ENCODE measurements at places on chromosomes 11 and 22.
A peak's percentile ranks its signal among the peaks of the same experiment; 100 is the strongest.

- DNase-seq: no peak
These were observed 341.7 kb upstream of the CADM1 start for GRCh38 chr11:115845872-115846271.

GRCh38 chr11:131947511-131947910, 577.1 kb downstream of the NTM start:
- DNase-seq: no peak

DNA sequence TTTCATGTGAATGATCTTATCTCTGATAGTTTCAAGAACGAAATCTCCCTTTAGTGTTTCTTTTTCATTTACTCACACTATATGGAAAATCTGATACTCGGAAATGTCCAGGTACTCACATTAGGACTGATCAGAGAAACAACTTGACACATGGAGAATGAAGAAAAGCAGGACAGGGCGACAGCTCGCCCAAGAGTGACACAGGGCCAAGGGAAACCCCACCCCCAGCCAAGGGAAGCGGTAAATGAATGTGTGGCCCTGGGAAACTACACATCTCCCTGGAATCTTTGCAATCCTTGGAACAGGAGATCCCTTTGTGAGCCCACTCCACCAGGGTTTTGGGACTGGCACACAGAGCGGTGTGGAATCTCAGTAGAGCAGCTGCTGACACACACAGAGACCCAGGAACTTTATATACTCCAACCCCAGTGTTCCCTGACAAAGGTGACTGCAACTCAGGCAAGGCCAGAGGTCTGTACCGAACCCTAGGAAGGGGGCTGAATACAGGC, 303.7 kb upstream of the ARHGAP42 start:
- DNase-seq: no peak

GRCh38 chr11:74460481-74461154, 6.7 kb downstream of the KCNE3 start:
- DNase-seq: no peak

- DNase-seq: no peak
These were observed 40.5 kb upstream of the NFAM1 start for GRCh38 chr22:42472671-42473070.

- no peak for DNase-seq
These were observed 48.3 kb downstream of the FAM83F start for GRCh38 chr22:40043081-40043480.

GRCh38 chr11:98725471-98725870, 295.3 kb upstream of the CNTN5 start:
- no peak for DNase-seq

GRCh38 chr22:44026630-44027511, 2.8 kb downstream of the PARVB start:
- no peak for DNase-seq

DNA sequence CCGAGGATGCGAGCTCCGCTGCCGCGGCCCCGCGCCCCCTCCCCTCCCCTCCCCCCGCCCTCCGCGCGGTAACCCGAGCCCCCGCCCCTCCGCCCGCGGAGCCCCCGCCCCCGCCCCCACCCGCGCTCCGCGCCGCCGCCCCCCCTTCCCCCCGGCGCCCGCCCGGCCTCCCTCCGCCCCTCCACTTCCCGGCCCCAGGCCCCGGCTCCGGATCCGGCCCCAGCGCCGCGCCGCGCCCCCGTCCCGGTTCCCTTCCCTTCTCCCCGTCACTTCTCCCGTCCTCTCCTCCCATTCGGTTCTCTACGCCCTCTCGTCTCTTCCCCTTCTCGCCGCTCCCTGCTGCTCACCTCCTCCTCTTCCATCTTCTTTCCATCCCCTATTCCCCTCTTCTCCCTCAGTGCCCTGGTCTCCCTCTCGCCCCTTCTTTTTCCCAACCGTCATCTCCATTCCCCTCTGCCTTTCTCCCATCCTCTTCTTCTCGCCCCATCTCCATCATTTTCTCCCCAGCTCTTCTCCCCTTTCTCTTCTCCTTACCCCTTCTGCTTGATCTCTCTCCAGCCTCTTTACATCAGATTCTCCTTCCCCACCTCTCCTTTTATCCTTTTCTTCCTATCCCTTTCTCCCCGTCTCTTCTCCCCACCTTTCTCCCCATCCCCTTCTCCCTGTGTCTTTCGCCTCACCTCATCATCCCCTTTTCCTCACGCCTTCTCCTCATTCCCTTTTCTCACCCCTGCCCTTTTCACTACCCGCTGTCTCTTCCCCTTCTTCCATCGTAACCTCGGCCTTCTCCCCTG, at the start of gene DCHS1:
Gene DCHS1 (minus strand): TSS at position 20 of the 794 bp plus-strand sequence. CDS start 14,196 bp downstream, outside the sequence.
- no peak for DNase-seq

DNA sequence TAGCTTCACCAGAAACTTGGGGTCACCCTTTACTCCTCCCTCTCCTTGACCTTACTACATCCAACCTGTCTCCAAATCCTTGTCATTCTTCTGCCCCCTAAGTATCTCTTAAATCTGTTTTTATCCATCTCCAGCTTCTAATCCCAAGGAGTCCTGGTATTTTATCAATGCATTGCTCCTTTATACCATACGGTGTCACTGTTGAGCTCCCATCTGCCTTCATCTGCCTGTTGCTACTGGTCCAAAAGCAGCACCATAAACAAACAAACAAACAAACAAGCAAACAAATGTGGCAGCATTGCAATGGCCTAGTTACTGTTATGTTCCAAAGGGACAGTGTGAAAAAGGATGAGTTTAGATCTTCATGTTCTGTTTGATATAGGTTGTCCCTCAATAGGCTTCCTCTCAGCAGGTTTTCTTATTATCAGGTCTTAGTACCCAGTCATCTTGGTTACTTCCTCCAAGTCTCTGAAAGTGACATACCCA, 34.2 kb downstream of the DNHD1 start:
- peak; percentile 44 for DNase-seq

- DNase-seq: no peak
These were observed 6.9 kb upstream of the SMIM38 start for GRCh38 chr11:69148806-69149205.

DNA sequence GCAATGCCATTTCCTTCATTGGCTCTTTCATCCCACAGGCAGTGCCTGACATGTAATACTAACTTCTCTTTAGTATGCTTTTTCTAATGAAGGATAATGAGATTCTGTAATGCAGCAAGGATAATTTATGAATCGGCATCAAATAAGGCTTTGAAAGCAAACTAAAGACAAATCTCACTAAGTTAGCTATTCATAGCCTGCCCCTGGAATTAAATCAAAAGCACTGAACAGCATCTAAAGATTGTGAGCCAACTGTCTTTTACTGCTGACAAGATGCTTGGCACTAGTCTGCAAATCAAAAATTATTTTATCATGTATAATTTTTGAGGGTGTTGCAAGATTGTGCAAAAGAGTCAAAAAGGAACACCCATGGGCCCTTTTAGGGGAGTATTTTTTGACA, 265.0 kb downstream of the CASP12 start:
- DNase-seq: no peak

DNA sequence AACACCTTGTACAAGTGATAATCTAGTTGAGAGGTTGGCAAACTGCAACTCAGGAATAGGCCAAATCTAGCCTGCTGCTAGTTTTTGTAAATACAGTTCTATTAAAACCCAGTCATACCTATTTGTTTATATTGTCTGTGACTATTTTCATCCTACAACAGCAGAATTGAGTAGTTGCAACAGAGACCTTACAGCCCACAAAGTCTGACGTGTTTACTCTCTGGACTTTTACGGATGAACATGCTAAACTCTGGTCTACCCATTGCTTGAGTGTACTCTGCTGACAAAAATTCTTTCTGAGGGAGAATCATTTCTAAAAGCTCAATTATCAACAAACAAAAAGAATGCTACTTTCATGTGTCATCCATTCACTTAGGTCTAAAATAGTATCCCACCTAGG, 287.0 kb downstream of the DYNC2H1 start:
- no peak for DNase-seq

- DNase-seq: no peak
These were observed 1.1 kb upstream of the ABCG4 start for GRCh38 chr11:119147604-119148333.

DNA sequence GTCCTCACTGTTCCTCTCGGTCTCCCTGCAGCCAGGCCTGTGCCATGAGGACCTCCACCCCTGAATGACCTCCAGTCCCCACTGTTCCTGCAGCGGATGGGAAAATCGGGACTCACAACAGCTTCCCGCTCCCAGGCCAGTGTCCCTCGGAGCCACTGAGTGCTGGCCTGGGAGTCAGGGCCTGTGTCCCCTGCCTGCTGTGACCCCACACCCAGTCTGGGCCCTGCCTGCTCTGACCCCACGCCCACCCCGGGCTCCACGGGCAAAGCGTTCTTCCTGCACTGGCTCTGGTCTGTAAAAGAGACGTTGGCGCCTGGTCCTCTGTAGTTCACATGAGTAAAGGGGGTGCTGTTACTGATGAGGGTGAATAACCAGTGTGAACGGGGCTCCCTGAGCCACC, 73.0 kb upstream of the SHISAL1 start:
- DNase-seq: no peak

DNA sequence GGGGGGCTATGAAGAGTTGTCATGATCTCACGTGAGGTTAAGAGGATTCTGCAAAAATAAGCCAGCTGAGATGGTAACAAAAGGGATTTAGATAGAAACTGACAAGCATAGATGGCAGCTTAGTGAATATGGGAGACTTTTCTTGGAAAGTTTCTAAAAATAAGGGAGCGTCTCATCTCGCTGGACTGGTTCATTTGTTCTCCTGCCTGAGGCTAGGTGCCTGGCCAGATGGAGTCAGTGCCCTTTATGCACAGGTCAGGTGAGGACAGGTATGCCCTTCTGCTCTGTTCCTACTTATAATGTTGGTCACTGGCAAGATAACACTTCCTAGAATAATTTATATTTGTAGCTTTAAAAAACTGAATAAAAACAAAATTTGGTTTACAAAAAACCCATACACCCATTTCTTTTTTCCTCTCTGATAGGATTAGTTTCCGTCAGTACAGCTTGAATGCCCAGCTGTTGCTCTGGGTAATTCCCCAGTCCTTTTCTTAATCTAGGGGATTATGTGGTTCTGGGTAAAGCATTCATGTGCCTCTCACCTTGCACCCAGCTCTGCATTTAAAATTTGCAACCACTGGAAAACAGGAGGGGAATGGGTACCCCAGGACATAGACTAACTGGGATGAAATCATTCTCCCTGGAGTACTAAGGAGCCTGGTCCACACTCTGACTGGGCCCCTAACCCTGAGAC, 90.0 kb downstream of the AMOTL1 start:
- DNase-seq: no peak

DNA sequence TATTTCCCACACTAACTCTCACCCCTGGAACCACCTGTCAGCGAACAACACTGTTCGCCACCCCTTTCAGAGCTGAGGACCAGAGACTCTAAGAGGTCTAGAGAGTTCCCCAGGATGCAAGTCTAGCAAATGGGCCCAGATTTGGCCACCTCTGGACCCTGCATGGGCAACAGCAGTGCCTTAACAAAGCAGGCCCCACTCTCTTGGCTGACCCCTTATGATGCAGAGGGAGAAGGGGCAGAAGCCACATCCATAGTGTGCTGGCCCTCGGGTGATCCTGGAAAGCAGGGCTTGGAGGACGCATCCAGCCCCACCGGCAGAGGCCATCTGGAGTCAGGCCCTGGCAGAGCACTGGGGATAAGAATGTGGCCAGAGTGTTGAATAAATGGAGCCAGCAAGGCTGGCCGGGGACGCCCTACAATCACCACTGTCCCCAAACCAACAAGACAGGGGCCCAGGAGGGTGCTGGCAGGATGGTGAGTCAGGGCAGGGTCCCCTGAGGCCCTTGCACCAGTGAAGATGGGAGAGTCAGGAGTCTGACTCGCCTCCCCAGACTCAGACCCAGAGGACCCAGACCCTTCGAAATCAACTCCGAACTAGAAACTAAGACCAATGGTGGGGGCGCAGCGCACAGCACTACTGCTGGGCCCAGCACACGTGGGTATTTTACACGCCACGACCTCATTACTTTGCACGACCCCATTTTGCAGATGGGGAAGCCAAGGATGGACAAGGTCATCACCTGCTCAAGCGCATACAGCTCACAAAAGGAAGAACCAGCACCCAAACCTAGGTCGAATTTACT, 6.5 kb downstream of the CSNK1E start:
- no peak for DNase-seq

- no peak for DNase-seq
These were observed 78.7 kb downstream of the ZNRF3 start for GRCh38 chr22:28962042-28962554.

- no peak for DNase-seq
These were observed 23.6 kb downstream of the CHEK2 start for GRCh38 chr22:28718044-28718443.

DNA sequence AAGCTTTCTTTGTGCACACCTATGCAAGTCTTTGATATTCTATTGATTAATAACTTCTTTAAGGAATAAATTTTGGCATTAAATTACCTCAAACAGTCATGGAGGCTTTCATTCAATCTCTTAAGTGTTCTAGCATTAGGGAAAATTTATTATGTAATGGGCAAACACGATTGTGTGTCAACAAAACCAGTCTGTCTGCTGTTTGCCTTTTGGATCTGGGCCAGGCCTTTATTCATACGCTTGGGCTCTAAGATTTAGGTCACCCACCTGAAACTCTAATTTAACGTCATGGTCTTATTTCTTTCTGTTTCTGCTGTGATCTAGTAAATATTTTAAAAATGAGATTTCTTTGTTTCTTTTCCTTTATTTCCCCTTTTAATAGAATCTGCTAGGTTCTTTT, 1270.6 kb downstream of the LRRC4C start:
- DNase-seq: no peak

- no peak for DNase-seq
These were observed 14.9 kb upstream of the TSKU start for GRCh38 chr11:76768088-76768908.

- no peak for DNase-seq
These were observed 275.4 kb downstream of the DYNC2H1 start for GRCh38 chr11:103384652-103385051.

GRCh38 chr11:18383388-18384156, 10.8 kb upstream of the LDHA start:
- DNase-seq: peak; percentile 86

DNA sequence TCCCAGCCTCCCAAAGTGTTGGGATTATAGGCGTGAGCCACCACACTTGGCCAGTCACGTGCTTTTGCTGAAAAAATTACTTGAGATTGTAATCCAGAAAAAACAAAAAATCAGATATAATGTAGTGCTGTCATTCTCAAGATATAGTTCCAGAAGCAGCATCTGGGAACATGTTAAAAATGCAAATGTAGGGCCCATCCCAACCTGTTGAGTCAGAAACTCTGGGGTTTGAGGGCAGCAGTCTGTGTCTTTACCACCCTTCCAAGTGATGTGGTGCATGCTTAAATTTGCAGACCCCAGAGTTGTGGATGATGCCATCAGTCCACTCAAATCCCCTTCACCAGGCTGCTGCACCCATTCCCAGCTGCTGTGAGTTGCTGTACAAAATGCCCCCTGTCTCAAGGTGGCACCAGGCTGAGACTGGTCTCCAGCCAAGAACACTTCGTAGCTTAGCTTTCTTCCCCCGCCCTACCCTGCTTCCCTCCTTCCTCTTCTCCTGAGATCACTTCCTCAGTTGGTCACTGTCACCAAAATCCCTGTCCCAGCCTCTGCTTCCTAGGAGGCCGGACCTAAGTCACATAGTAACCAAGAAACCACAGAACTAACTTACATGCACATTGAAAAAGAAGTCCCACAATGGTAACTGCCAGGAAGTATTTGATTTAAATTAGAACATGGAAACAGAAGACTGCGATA, 18.2 kb upstream of the ARRB1 start:
- DNase-seq: no peak
